Activated CD4-positive, alpha-beta T cell treated with anti-CD3 and anti-CD28 coated beads, Interleukin-2, amount 10 ng/mL, durations not matched to agents 7 days and 5 days (primary cell): ENCODE measurements at places on chromosomes 7 and 10. TPM values are rescaled to one million over a fixed set of nuclear protein-coding genes. Genes with fewer than 3 reads are reported as not detected.

DNA sequence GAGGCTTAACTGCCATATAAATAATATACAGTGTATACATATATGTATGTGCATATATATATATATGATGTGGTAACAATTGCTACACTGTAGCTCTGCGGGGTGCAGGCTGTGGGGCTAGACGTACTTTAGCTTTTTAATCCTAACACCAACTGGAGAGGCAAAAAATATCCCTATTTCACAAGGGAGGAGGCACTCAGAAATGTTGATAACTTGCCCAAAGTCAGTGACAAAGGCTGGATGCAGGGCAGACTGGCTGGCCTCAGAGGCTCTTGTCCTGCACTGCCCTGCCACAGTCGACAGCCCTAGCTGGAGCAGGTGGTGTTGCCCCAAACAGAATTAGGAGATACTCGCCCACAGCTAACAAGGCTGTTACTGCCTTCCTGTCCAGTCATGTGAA, 1.5 kb upstream of the RELN start:
- H3K36me3 ChIP-seq, result no peaks in the 10 kb centered on the region
- H3K4me3 ChIP-seq, result no peak overlapping the region
- peaks cover 6% of the 10 kb centered on the region for H3K4me1 ChIP-seq
- no peak overlapping the region for H3K27ac ChIP-seq
- DNase-seq, result no peak

DNA sequence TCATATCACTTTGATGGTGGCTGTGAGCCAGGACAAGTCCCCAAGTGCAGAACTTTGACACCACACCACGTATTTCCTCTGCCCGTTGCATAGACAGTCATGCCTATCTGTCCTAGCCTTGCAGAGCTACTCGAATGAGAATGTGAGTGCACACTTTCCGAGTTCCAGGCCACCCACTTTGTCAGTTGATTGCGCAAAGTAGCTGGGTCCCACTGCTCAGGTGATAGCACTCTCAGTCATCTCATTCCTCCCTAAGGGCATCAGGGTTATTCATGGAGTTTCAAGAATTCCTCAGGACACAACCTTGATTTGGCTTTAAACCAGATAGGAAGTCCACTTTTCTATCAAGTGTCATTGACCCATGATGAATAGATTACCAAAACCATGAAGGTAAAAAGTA, 19.3 kb downstream of the LSM5 start:
- no peak overlapping the region for H3K27ac ChIP-seq
- H3K27me3 ChIP-seq, result peaks cover 3% of the 10 kb centered on the region
- no peaks in the 10 kb centered on the region for H3K4me1 ChIP-seq
- no peak for DNase-seq
- no peak overlapping the region for H3K4me3 ChIP-seq

Gene LBX1
- total RNA-seq, result not detected

DNA sequence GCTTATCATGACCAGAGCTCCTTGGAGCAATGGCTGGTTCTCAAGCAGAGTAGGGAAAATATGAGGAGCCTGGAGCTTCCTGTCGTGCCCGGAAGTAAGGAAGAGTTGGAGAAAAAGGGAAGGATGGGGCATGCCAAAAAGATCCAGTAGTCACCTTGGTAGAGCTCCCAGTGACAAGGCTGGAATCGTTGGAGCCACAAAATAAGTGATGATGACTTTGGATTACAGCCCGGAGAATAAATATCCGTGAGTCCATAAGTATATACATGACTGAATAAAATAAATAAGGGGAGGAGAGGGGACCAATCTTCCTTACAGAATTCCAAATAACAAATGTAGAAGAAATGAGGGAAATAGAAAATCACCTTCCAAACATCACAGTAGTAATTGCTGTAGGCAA, 29.3 kb downstream of the LMTK2 start:
- no peak overlapping the region for H3K27ac ChIP-seq
- peaks cover 37% of the 10 kb centered on the region for H3K4me1 ChIP-seq
- no peak overlapping the region for H3K4me3 ChIP-seq
- DNase-seq, result no peak
- H3K36me3 ChIP-seq, result peaks cover 20% of the 10 kb centered on the region

DNA sequence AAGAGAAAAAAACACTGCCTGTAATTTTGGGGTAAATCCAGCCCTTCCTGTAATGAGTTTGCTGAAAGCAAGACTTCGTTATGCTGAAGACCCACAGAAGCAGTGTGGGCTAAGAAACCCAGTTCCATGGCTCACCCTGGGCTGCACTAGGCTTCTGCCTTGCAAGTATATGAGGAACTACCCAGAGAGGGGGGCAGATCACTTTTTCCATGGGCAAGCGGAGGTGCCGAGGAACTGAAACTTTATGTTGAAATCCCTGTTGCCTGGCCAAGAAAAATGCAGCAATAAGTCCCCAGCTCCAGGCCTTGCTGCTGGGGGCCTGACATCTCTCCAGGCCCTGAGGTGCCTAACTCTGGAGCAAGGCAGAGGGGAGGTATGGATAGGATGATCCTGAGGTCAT, 8.5 kb downstream of the RASSF4 start:
- H3K27ac ChIP-seq, result peak overlapping the region; percentile 43
- H3K4me1 ChIP-seq, result peaks cover 23% of the 10 kb centered on the region
- DNase-seq, result no peak
- no peak overlapping the region for H3K4me3 ChIP-seq

- H3K27ac ChIP-seq, result no peak overlapping the region
- peaks cover 27% of the 10 kb centered on the region for H3K27me3 ChIP-seq
- peaks cover 11% of the 10 kb centered on the region for H3K4me1 ChIP-seq
- DNase-seq, result no peak
- no peaks in the 10 kb centered on the region for H3K36me3 ChIP-seq
Measured at GRCh38 chr7:5590596-5591277, 167.1 kb upstream of the TNRC18 start.

- H3K27ac ChIP-seq, result no peak overlapping the region
- DNase-seq, result no peak
- H3K4me3 ChIP-seq, result no peak overlapping the region
- no peaks in the 10 kb centered on the region for H3K4me1 ChIP-seq
Measured at GRCh38 chr7:37511915-37512314, 63.3 kb upstream of the ELMO1 start.

GRCh38 chr10:86287110-86287793, 79.3 kb downstream of the GRID1 start:
- H3K27me3 ChIP-seq, result no peaks in the 10 kb centered on the region
- no peak overlapping the region for H3K27ac ChIP-seq
- H3K36me3 ChIP-seq, result no peaks in the 10 kb centered on the region
- no peak for DNase-seq

DNA sequence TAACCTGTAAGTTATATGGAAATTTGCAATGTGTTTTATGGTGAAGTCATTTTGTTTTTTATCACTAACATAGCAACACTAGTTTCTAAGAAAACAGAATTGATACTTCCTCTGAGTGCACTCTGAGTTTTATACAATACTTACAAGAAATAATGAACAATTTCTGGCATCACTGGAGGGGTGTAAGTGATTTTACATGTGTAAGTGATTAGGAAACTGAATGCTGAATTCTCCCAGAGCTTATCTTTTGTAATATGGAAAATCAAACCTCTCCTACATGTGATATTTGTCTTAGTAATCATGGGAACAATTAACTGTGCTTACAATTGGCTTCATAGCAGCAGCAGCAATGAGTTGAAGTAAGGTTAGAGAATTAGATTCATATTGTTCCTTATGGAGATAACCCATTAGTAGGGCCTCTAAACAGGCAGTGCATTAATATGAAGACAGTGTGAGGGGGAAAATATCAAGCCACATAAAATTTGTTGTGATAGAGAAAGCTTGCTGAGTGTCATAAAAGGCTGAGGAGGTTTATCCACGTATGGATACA, 37.4 kb downstream of the SEMA3C start:
- no peaks in the 10 kb centered on the region for H3K27me3 ChIP-seq
- no peaks in the 10 kb centered on the region for H3K36me3 ChIP-seq
- H3K27ac ChIP-seq, result no peak overlapping the region
- H3K4me1 ChIP-seq, result no peaks in the 10 kb centered on the region
- DNase-seq, result no peak

Gene HMX2
- not detected for total RNA-seq

Gene LDB3
- total RNA-seq, result 0.05 TPM

DNA sequence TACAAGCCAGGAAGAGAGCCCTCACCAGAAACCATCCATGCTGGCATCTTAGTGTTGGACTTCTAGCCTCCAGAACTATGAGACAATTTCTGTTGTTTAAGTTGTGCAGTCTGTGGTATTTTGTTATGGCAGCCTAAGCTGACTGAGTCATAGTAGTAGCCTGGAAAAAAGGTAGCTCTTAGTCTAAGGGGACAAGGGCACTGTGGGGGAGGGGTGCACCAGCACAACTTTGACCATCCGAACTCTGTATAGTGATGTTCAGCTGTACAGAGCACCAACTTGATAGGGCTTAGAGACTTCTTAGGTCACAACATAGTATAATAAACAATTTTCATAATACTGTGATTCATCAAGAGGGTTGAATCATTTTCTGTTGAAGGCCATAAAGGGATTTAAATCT, 14.3 kb downstream of the EIF4EBP2 start:
- no peak overlapping the region for H3K27ac ChIP-seq
- peaks cover 30% of the 10 kb centered on the region for H3K4me1 ChIP-seq
- no peak overlapping the region for H3K4me3 ChIP-seq
- no peak for DNase-seq

DNA sequence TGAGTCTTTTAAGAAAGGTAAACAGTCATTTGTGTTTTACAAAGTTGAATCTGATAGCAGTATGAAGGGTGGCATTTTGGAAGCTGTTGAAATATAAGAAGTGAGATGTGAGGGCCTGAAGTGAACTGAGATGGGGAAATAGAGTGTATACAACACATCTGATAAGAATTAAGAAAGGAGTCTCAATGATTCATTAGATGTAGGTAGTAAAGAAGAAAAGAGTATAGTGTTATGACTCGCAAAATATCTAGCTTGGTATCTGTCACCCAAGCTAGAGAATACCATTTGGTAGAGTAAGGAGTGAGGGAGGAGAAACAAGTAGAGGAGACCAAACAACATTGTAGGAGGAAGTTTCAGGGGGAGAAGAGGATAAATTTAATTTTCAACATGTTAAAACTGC, 5.3 kb downstream of the PTPN12 start:
- H3K4me3 ChIP-seq, result no peak overlapping the region
- DNase-seq, result no peak
- peaks cover 10% of the 10 kb centered on the region for H3K27me3 ChIP-seq
- H3K27ac ChIP-seq, result no peak overlapping the region
- no peaks in the 10 kb centered on the region for H3K36me3 ChIP-seq
- H3K4me1 ChIP-seq, result peaks cover 23% of the 10 kb centered on the region
